ENCODE measurements at places on chromosomes 16 and 17.

DNA sequence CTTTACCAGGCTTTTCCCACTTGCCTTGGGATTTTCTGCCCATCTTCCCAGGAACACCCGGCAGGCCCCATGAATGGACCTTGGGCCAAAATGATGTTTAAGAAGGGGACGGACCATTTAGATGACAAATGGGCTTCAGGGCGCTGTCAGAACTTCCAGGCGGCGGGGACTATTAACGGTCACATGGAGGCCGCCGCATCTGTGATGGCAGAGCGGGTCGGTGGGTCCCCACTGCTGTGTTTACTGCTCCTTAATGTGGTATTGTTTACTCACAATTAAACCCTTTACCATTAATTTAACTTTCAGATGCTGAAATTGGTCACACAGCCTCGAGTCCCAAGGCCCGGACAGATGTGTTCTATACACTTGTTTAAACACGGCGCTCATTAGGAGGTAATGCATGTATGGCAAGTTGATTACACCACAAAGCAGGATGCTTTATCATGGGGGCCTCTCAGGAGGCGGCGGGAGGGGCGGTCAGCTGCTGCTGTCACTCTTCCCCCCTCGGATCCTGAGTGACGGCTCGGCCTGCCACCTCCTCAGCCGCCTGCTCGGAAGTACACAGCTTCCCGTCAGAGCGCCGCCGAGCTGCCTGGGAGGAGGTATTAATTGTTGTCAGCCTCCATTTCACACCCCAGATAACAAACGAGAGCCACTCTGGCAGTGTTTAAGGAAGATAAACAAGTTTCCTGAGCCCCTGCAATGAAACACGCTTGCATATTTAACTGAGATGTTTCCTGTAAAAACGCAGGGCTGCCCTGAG lies 83.9 kb upstream of the IRX3 start:
- no peak for DNase-seq

- DNase-seq: no peak
These were observed 6.3 kb upstream of the ERCC4 start for GRCh38 chr16:13913374-13914292.

DNA sequence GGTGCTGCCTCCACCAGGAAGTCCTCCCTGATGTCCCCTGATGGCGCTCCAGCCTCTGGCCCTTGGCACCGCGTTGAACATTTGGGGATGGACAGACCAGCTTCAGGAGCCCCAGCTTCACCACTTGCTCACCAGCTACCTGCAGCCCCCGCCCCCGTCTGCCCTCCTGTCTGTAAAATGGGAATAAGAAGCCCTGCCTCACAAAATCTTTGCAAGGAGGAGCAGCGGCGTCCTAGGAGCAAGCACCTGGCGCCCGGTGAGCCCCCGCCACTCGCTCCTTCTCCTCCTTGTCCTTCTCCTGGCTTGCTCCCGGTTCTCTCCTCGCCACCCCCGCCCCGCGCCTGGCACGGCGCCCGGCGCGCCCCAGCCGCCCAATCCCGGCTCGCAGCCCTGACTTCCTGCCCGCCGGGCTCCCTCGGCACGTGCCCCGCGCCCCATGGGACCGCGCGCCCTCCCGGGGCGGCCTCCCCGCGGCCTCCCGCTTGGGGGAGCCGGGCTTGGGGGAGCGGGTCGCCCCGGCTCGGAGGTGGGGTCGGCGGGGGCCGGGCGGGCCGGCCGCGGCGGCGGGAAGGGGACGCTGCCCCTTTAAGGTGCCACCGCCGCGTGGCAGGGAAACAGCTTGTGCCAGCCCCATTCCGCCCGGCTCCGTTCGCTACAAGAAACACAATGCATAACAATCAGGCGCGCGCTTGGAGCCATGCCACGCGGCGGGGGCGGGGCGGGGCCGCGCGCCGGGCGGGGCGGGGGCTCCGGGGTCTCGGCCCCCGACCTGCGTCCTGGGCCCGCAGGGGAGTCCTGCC lies 9.1 kb upstream of the PPP1R1B start:
- DNase-seq: no peak

DNA sequence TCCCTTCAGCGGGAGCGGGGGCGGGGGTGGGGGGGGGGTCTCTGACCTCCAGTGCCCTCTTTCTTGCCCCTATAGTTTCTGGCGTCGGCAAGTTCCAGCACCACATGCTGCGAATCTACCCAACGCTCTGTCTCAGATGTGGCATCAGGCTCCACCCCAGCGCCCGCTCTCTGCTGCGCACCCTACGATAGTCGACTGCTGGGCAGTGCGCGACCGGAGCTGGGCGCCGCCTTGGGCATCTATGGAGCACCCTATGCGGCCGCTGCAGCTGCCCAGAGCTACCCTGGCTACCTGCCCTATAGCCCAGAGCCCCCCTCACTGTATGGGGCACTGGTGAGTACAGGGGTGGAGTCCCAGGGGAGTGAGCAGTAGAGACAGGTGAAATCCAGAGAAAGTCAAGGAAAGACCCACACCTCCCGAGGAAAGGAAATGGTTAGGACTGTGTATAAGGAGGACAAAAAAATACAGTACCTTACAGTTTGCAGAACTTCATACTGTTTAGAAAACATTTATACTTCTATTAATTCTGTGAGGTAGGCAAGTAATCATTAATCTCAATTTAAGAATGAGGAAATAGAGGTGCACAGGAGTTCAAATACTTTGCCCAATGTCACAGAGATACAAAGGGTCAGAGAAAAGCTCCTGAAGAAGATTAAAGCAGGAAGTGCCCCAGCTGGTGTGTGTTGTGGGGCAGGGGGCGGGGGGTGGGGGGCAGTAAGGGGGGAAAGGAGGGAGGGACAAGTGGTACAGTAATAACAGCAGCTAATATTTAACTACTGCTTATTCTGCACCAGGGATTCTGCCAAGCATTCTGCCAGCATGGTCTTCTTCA lies 2.5 kb downstream of the IRX6 start:
- no peak for DNase-seq

DNA sequence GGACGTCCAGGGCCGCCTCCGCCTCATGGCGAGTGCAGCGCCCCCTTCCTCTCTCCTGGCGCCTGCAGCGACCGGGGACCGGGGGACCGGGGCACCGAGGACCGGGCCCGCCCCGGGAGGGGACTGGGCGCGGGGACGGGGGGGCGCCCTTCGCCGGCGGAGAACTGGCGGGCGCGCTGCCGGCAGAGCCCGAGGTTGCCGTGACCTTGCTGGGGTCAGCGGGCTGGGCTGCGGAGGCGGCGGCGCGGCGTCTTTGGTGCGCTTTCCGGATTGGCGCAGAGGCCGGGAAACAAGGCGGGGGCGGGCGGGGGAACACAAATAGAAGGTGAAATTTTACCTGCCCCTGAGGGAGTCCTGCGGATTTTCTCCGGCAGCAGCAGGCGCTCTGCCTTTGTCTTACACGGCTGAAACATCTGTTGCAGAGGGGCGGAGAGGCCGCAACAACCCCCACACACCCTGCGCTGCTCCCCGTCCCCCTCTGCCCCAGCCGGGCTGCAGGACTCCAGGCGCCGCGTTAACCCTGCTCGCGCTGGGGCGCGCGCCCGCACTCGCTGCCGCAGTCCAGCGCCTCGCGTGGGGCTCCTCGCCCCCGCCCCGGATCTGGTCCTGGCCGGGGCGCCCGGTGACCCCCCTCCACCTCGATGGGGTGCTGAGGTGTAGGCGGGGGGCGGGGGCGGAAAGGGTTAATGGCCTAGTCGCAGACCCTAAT lies 53.5 kb downstream of the SREBF1 start:
- DNase-seq: no peak

DNA sequence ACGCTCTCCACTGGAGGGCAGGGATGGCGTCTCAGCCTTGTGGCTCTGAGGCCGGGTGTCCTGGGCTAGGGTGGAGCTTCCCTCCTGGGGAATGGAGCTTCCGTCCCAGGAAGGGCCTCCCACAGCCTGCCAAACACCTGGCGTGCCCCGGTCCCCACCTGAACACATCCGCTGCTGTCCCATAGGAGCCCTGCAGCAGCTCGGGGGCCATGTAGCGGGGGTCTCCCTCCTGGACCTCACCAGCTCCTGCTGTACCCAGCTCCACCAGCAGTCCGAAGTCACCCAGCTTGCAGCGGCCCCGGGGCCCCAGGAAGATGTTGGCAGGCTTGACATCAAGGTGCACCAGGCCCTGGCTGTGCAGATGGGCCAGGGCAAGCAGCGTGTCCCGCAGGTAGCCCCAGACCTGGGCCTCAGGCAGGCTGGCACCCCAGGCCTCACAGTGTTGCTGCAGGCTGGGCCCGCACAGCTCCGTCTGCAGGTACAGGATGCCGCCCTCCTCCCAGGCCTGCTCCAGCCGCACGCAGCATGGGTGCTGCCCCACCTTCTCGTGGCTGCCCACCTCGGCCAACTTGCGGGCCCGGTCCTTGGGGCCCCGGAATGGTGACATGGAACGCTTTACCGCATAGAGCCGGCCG lies 5.0 kb downstream of the PKMYT1 start:
- no peak for DNase-seq

DNA sequence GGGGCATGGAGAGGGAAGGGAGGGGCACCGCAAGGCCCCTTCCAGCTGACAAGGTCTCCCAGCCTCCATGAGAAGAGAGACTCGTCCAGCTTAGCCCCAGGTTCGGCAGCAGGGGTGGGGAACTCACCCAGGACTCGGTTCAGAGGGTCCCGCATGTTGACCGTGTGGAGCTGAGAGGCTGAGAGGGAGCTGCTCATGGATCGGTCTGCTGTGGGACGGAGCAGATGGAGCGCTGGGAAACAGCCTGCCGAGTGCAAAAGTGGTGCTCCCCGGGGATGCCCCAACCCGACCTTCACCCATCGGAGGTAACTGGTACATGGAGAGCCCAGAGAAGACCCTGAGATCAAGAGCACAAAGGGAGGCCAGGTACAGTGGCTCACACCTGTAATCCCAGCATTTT lies 4.9 kb downstream of the CSF3 start:
- DNase-seq: no peak

- no peak for DNase-seq
These were observed 67.5 kb downstream of the AMFR start for GRCh38 chr16:56357765-56358322.

GRCh38 chr17:18008496-18009268 lies 30.3 kb downstream of the ATPAF2 start:
- no peak for DNase-seq

- no peak for DNase-seq
These were observed 202.4 kb downstream of the SEC14L1 start for GRCh38 chr17:77343031-77343800.

DNA sequence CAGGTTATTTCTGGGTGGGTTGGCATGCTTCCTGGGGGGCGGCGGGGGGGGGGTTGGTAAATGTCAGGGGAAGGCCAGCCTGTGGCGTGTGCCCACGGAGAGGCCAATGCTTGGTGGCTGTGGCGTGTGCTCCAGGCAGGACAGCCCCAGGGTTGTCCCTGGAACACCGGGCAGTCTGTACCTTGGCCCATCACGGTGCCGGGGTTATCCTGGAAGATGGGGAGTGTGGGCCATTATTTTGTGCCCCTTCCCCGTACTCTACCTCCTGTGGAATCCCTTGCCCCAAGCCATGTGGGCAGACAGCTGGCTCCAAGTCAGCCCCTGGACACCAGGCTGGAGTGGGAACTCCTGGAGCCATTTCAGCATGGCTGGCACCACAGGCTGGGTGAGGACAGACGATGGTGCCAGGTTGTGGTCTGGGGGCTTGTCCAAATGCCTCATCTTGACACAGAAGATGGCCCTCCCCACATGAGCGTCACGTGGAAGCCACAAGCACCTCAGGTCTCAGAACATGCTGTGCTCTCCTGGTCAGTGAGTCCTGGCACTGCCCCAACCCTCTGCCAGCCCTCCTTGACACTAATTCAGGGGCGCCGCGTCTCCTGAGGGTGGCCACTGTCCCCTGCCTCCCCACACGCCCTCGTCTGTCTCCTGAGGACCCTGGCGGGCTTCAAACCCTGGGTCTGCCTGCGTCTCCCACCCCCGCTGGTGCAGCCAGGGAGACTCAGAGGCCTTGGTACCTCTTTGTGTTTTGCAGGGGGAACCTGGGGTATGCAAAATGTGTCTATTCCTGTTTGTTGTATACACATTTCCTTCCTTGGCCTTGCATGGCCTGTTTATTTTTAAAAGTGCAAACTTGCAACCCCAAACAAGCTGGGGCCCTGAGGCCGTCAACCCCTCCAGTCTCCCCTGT lies 4.3 kb downstream of the SLC16A3 start:
- no peak for DNase-seq

DNA sequence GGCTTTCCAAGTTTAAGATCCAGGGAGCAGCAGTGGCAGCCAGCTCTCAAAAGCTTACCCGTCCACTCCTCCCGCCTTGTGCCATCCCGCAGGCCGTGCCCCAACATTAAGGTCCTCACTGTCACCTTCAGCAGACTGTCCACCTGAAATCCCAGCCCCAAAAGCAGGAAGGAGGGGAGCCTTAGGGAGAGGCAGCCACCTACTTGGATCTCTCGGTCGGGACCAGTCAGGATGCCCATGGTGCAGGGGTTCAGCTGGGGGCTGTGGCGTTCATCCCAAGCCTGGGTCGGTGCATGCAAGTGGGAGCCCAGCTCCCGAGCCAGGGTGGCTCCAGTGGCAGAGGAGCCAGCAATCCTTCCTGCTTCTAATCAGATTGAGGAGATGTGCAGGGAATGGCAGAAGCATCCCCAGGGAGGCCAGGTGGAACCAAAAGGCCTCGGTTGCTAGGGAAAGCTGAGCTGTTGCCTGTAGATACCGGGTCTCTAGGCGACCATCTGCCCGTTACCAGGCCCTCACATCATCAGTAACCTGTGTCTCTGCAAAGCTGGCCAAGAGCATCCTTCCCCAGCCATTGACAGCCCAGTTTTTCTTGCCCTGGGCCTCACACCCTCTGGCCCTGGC lies 24.6 kb downstream of the CNGB1 start:
- no peak for DNase-seq
